ENCODE measurements at places on chromosomes 4 and X.
A peak's percentile ranks its signal among the peaks of the same experiment; 100 is the strongest.

GRCh38 chrX:37672563-37672962 lies 13.0 kb upstream of the XK start:
- no peak for DNase-seq

DNA sequence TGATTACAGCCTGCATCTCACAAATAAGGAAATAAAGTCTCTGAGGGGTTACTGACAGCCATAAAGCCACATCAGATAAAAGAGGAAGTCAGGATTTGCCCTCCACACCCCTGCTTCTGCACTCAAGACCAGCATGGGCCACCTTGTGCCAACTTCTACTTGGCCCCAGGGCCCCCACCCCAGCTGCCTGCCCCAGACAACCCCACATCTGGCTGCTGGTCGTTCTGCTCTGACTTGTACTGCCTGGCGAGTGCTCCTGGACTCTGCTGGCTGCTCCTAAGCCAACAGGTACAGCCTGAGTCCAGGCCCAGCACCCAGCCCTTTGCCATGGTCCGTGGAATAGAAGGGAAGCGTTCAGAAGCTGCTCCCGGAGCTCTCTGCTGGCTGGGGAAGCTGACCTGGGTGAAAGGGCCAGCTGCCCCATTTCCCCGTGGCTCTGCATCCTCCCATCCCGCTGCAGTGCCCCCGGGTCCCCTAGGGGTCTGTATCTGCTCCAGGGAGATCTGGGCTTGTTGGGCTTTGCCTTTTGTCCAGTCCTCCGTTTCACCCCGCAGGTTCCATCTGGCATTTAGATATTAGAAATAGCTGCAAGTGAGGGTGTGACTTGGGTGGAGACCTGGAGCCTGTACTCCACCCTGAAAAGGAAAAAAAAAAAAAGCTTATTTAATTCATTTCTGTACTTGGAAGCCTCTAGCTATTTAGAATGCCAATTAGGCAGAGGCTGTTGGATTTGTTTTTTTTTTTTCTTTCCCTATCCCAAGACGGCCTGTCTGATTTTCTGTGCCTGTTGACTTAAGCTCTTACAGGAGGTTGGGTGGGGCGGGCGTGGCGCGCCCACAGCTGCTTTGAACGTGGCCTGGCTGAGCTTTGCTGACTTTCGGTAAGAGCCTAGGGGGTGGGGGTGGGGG lies 194.7 kb downstream of the PTTG2 start:
- DNase-seq: no peak

GRCh38 chr4:184344899-184345572 lies 127.4 kb upstream of the ENPP6 start:
- peak; percentile 16 for DNase-seq

GRCh38 chr4:185656467-185656931 lies 121.2 kb upstream of the PDLIM3 start:
- DNase-seq: no peak

DNA sequence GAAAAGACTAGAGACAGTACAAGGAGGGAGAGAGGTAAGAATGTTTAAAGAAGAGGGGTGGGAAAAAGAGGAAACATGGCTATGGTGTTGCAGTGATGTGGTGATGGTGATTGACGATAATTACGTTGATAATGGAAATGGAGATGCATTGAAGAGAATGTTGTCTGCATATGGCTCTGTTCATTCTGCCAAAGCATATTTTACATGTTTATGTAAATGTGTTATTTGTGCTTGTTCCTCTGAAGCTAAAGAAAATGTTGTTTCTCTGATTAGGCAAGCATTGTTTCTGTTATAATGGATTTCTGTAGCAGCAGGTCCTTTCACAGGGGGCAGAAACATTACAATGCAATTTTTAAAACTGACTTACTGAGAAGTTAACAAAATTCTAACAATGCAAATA lies 958.8 kb downstream of the CCSER1 start:
- no peak for DNase-seq

- DNase-seq: no peak
Observed at GRCh38 chr4:173018446-173018845, 150.2 kb upstream of the GALNT7 start.

GRCh38 chrX:155086202-155086840 lies 15.0 kb downstream of the BRCC3 start:
- peak; percentile 43 for DNase-seq

- DNase-seq: no peak
Observed at GRCh38 chr4:86544310-86544966, 49.7 kb upstream of the PTPN13 start.

DNA sequence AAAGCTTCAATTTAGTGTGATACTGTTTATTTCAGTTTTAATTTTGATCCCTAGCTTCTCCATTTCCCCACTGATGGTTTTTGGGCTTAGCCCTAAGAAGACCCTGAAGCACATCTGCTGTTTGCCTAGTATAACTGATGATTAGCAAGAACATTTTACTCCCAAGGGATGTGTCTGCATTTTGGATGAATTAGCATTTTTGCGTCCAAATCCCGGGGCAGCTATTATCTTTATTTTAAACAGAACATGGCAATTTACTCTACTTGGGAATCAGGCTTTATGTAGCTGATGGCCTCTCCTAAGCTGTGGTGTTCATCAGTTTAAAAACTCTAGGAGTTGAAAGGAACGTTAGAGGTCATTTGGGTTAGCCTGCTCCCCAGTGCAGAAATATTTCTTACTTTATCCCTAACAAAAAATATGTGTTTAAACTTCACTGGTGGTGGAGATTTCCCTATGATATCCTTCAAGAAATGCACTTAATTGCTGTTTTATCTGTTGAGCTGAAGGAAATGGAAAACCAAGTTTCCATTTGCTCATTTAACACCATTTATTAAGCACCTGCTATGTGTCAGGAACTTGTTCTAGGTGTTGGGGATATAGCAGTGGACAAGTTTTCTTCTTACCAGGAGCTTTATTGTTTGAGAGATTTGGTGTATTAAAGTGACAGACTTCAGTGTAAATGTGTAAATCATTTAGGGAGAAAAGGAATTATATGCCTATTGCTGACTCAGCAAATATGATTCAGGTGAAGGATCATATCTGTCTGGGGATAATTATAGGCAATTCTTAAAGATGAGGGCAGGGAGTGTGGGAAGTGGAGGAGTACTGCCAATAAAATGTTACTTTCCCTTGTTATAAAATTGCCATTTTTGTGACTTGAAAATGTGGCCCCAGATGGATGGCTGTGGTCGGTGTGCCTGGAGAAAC lies 3.4 kb downstream of the SEPTIN11 start:
- DNase-seq: no peak

GRCh38 chr4:121799208-121799823 lies 1.8 kb upstream of the EXOSC9 start:
- DNase-seq: no peak

DNA sequence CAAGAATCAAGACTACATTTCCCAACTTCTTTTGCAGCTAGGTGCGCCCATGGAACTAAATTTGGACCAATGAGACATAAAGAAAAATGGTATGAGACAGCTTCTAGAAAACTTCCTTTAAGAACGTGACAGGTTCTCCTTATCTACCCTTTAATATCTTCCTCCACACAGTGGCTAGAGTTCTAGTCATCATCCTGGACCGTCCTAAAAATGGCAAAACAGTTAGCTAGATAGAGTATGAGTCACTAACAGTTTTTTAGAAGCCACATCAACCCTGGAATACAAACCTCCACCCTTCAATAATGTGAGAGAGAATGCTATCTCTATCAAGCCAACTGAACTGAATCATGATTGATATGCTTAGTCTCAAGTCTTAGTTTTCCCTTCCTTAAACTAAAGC lies 267.9 kb upstream of the SLC7A11 start:
- DNase-seq: no peak

- DNase-seq: no peak
Observed at GRCh38 chrX:12981880-12982279, 7.0 kb downstream of the TMSB4X start.

- DNase-seq: no peak
Observed at GRCh38 chr4:8108991-8109390, 49.6 kb downstream of the ABLIM2 start.

DNA sequence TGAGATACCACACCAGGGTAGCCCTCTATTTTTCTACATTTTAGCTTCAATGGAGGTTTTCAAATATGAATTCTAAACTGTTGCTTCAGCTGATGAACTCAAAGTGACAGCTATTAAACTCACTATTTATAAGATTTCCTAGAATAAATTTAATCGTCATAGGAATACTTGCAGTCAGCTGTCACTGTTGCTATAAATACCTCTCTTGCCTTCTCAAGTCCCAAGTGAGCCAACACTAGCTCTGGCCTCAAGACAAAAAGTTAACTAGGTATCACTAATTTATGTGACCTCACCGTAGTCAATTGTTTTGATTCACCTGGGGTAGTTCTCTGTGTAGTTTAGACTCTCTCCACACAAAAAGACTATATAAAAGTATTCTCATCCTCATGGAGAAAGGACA lies 34.3 kb upstream of the PROM1 start:
- no peak for DNase-seq

- peak; percentile 43 for DNase-seq
Observed at GRCh38 chrX:102155806-102156179, at the start of gene BEX5. Gene BEX5, minus strand, starts transcription at chrX:102155977. Its CDS starts 1,712 bp downstream, at chrX:102154265.

GRCh38 chrX:112841114-112841819 lies 636 bp upstream of the AMOT start:
- DNase-seq: peak; percentile 73
